ENCODE measurements at places on chromosomes 6 and 20. TPM values are rescaled to one million over a fixed set of nuclear protein-coding genes. Genes with fewer than 3 reads are reported as not detected.

DNA sequence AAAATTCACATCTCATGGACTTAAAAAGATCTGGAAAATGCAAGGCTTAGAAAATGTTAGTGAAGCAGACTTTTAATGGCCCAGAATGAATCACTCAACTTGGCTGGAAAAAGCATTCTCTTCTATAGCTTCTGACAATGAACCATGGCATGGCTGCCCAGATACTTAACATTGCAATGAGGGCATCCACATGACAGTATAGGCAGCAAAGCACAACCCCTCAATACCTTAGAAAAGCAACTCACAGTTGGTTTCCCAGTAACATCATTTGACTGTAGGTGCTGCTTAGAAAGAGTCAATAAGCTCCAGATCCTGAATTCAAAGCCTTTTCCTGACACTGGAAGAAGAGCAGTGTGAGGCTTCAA, 155.8 kb downstream of the EYA4 start:
- DNase-seq = no peak

The SLC2A4RG gene
- 93.6 TPM for total RNA-seq

GRCh38 chr6:16305246-16305725, 66.9 kb downstream of the GMPR start:
- DNase-seq = no peak

- no peak for DNase-seq
These were observed 26.3 kb downstream of the C6orf89 start for GRCh38 chr6:36912030-36912454.

The TNXB gene
- 30.1 TPM for total RNA-seq

DNA sequence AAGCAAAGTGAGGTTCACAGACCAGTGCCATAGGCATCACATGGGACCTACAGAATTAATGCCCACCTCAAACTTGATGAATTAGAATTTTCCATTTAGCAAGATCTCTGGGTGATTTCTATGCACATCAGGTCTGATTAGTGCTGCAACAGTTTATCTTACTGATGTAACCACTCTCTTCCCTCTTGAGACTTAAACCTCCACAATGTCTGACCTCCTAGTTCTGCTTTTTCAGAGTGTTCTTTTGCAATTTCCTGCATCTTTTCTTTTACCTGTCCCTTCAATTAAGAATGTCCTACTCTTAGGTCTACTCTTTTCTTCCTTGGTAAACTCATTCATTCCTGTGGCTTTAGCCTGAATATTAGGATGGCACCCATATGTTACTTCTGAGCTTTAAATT, 615.3 kb downstream of the TFAP2A start:
- DNase-seq = no peak

The MROH8 gene
- total RNA-seq = 1.8 TPM

GRCh38 chr6:1368940-1369339, 20.4 kb upstream of the FOXF2 start:
- no peak for DNase-seq

The HAO1 gene
- total RNA-seq = 2.7 TPM

GRCh38 chr20:50048420-50049166, 64.4 kb downstream of the UBE2V1 start:
- no peak for DNase-seq

- DNase-seq = no peak
These were observed 43.6 kb downstream of the RGS17 start for GRCh38 chr6:153087436-153087835.

DNA sequence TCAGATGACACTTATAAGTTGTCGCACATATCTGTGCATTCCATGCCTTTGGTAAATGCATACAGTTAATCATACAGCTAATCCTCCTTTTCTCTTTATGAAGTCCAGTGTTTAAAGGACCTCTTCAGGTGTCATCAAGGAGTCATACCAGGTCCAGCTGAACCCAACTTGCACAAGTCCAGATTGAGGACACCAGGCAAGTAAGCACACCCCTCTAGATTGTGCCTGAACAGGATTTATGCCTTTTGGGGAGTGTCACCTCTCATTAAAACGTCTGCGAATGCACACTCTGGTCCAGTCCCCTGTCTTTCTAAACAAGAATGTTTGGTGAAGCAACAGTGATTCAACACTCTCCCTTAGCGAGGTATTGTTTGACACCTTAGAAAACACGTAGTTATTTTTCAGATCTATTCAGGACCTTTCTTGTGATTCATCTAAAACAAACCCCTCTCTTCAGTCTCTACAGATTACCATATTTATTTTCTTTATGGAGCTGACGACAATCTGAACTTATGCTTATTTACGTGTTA, 48.4 kb downstream of the C6orf15 start:
- no peak for DNase-seq

Measured in mucosa of gallbladder (tissue), 1 donor.